ENCODE measurements at places on chromosomes 3 and 15.

DNA sequence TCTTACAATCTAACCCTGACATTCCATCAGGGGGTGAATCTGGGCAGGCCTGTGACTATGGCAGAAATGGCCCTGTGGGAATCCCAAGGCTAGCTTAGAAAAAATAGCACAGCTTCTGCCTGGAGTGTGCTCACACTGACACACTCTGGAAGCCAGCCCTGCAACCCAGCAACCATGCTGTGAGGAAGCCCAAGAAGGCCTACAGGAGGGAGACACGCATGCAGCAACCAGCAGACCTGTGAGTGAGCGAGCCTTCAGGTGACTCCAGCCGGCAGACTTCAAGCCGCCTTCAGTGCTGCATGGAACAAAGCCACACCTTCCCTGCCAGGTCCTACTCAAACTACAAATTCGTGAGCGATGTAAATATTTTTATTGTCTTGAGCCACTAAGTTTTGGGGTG, 26.1 kb downstream of the RAB6B start:
- no peak for DNase-seq

- DNase-seq: no peak
These were observed 152.3 kb downstream of the CACNA1D start for GRCh38 chr3:53646723-53647122.

GRCh38 chr3:20488151-20488550, 302.1 kb upstream of the SGO1 start:
- no peak for DNase-seq

DNA sequence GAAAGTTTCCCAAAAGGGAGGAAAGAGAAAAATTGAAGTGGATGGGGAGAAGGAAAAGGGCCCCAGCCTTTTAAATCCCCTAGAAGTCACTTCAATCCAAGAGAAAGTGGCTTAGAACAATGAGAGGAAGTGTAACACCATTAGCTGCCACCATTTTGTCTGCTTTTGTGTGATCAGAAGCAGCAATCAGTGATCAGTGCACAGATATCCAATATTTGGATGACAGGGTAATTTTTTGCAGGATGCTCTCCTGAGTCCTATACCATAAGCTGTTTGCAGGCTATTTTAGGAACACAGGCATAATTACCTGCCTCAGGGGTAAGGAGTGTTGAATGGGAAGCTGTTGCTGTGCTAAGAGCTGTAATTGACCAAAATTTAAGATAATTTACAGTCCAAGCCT, 31.4 kb downstream of the SLC35A5 start:
- no peak for DNase-seq

DNA sequence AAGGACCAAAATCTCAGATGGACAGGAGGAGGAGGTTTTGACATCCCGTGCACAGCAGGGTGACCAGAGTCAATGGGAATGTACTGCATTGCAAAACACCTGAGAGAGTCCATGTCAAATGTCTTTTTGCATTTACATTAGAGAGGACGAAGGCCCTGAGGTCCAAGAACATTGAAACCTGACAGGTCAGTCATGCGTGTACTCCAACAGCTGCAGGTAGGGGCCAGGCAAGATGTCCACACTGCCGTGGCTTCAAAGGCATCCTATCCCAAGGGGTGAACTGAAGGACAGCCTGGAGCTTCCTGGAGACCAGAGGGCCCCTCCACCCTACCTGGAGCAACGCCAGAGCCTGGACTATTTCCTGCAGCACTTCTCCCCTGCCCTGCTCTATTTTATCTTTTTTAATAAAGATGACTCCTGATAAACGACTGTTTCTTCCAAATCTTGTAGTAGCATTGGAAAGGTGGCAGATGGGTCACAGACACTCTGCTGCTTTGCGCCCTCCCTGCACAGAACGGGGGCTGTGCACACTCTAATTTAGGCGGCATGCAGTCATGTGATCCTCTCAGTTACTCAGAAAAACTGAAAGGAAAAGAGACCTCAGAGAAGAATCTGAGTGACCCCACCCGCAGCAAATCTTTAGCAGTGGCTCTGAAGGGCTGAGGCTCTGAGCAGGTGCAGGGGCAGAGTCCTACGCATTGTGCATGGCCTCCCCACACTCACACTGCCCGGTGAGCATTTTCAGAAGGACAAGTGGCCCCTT, 68.2 kb downstream of the HMCES start:
- no peak for DNase-seq

DNA sequence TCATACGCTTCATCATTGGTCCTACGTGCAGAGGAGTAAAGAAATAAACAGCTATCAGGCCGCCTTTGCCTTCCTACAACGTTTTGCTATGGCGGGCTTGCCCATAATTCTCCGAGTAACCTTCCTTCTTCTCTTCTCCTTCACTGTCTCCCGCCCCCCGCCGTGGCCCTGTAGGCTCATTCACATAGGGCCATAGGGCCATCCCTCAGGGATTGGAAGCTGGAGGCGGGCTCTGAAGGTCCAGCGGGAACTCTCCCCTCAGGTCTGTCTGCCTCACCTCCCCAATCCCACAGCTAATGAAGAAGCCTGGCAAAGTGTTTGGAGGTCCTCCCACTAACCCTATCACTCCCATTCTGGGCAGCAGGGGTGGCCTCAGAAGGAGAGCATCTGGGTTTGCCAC, 43.6 kb downstream of the SEMA5B start:
- DNase-seq: no peak

- DNase-seq: peak; percentile 87
These were observed 1.5 kb downstream of the SNRPN start for GRCh38 chr15:24956111-24956838.

- DNase-seq: no peak
These were observed 159.0 kb upstream of the IL12A start for GRCh38 chr3:159829539-159830227.

DNA sequence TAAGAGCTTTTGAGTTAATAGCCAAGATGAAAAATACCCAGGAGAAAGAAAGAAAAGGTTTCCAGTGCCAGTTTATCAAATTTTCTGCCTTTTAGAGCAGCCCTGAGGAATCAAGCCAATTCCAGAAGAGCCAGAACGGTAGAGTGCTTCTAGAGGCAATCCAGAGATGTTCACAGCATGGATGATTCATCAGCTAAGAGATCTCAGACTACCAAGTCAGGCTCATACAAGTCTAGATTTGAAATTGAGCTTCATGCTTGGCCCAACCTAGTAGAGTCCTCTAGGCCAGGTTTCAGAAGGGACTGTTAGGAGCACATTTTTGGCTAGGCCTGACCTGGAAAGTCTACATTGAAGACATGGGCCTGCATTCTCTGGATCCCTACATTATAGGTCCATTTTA, 15.5 kb downstream of the WDR48 start:
- DNase-seq: no peak

DNA sequence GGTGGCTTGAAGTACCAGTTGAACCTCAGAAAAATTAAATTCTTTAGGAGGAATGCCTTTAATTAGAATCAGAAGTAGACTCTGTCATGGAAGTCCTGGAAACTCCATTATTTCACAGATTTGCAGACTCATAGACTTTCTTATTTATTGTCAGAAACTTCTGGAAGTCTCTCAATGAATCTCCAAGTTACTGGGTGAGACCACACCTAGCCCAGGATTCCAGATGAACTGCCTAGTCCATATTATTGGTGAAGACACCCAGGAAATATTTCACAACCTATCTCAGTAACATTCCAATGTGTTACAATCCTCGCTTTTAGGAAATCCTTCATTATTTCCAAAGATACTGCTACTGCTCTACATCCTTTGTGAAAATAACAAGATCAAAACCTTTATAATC, 6.5 kb upstream of the THBS1 start:
- DNase-seq: no peak

DNA sequence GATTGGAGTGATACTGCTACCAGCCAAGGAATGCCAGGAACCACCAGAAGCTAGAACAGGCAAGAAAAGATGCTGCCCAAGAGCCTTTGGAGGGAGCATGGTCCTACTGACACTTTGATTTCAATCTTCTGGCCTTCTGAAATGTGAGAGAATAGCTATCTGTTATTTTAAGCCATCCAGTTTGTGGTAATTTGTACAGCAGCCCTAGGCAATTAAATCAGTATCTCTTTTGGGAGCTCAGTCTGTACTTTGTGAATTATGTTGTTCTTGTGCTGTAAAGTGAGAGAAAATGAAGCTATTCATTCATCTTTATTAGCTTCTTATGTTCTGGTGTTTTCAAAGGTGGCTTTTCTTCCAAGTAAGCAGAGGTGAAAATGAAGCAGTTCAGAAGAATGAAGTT, 381.3 kb downstream of the PDCD6IP start:
- DNase-seq: no peak

GRCh38 chr15:84725001-84725491, 9.1 kb upstream of the SEC11A start:
- DNase-seq: no peak

DNA sequence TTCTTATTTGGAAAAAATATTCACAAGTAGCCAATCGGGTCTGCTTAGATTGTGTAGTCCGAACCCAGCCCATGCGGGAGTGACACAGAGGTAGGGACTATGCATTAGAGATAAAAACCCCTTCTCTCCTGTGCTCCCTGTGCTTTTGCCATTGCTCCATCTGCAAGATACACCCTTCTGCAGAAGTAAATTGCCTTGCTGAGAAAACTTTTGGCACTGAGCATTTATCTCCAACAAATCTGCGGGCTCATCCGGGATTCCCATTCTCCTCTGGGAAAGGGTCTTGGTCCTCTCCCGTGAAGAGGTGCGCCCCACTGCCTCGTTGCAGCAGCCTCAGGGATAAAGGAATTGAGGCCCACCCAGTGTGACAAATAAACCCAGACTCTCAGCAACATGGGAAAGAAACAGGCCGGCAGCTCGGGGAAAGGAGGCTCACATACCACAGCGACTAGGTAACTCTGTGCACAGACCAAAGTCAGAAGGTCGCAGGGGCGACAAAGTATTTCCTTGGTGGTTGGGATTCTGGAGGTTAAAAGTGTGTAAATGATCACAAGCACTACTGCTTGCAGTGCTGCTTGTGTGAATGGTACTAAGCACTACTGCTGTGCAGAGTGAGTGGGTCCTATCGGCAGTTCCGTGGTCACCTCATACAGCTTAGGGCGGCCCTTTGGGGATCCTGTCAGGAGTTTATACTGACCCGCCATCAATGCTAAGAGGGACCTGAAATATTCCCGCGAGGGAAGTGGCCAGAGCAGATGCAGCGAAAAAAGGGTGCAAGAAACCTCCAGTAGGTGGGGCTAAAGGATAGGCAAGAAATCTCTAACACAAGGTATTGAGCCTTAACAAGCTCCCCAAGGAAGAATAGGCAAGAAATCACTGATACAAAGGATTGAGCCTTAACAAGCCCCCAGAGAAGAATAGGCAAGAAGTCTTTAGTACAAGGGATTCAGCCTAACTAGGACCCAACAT, 54.3 kb downstream of the GSK3B start:
- DNase-seq: peak; percentile 25

- DNase-seq: no peak
These were observed 96.1 kb downstream of the RPL22L1 start for GRCh38 chr3:170773682-170774425.

DNA sequence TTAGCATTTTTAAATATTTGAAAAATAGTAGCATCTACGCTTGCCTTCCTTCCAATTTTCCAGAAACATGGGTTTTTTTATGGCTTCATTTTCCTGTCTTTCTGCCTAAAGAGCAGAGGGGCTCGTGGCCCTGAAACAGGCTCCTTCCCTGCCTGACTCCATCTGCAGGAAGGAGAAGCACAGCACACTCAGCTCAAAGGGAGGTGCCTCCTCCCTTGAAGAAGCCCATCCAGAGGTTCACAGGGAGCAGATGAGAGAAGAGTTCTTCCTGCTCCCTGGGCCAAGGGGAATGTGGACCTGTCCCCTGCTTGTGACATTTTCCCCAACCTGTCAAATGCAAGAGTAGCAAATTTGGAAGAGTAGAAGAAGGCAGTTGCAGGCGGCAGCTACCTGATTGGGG, 55.8 kb downstream of the BBX start:
- no peak for DNase-seq

Measured in WERI-Rb-1 (cell line).